ENCODE measurements at places on chromosomes 2 and 18. TPM values are rescaled to one million over a fixed set of nuclear protein-coding genes. Genes with fewer than 3 reads are reported as not detected.

The ANKRD36B gene
- 61.1 TPM for total RNA-seq

The FAM161A gene
- 19.6 TPM for total RNA-seq

The GREB1L gene
- 251 TPM for total RNA-seq

The ACVR1 gene
- total RNA-seq, result 8.2 TPM

The KCNG2 gene
- total RNA-seq, result 0.99 TPM

The CNGA3 gene
- not detected for total RNA-seq

The EFR3B gene
- 21.2 TPM for total RNA-seq

The FAM237A gene
- total RNA-seq, result not detected

The GATA6 gene
- 0.26 TPM for total RNA-seq

The SERPINB4 gene
- total RNA-seq, result not detected

The SPEG gene
- total RNA-seq, result 18.4 TPM

The RELCH gene
- 27.9 TPM for total RNA-seq

GRCh38 chr2:188746727-188747126 lies 227.4 kb upstream of the COL3A1 start:
- DNase-seq, result no peak

GRCh38 chr2:161947836-161948235 lies 126.2 kb downstream of the DPP4 start:
- DNase-seq, result no peak

GRCh38 chr2:212596688-212597087 lies 58.1 kb upstream of the ERBB4 start:
- DNase-seq, result no peak

- no peak for DNase-seq
These were observed 117.4 kb downstream of the TTN start for GRCh38 chr2:178689808-178690207.

DNA sequence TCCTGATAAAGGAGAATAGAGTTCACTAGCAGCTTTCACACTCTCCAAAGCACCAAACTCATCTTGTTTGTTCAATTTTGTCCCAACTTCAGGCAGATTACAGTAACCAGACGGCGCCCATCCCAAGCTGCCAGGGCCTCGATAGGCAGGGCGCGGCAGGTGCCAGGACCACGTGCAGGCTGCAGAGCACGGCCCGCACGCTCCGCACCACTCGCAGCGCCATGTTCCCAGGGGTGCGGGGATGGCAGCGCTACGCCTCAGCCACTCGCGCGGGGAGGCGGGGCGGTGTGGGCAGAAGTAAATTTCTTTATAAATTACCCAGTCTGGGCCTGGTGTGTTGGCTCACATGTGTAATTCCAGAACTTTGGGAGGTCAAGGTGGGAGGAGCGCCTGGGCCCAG lies 30.3 kb upstream of the INO80D start:
- no peak for DNase-seq

DNA sequence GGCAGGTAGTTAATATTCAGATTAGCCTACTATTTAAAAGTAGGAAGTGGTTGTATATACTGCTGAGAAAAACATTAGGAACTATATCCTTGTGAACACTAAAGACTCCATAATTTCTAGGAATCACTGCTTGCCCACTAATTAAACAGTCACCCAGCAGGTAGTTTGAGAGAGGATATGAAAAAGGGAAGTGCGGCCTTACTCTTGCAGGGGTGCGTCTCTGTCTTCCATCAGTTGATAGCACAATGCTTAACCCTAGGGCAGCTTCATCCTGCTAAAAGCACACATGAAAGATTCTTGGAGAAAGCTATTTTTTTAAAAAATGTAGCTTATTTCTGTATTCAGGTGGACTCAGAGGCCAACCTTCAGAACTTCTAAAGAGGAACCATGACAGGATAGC lies 53.1 kb upstream of the ATP5MC3 start:
- no peak for DNase-seq

DNA sequence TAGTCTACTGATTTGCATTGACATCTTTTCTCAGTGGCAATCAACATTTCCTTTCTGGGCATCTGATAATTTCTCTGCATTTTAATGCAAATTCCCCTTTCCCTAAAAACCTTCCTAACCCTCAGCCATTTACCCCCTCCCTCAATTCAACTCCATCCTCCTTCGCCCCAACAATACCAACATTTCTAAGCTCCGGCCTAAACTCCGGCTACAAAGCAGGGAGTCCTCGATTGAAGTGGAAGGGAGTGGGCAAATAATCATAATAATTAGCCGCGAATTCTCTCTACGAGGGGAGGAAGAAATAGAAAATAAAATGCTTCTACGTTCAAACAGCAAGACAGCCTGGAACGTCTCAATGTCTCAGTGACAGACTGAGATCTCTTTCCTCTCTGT lies 4.6 kb downstream of the BCL11A start:
- DNase-seq, result no peak

- no peak for DNase-seq
These were observed 282.7 kb upstream of the CDH2 start for GRCh38 chr18:28459587-28459986.

DNA sequence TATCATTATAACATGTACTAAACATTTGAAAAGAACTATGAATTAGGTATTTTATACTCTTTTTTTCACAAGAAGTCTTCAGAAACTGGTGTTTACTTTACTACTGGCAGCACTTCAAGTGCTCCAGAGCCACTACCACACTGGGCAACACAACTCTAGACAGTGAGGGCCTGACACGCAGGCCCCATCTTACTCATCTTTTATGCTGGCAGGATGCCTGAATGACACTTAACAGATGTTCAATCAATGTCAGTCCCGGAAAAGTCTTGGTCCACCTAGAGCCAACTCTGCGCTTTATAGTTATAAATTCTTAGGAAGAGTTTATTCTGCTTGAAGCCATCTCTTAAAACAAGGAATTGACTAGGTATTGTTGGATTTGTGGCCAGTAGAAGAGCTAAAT lies 8.7 kb upstream of the WIPF1 start:
- DNase-seq, result no peak

DNA sequence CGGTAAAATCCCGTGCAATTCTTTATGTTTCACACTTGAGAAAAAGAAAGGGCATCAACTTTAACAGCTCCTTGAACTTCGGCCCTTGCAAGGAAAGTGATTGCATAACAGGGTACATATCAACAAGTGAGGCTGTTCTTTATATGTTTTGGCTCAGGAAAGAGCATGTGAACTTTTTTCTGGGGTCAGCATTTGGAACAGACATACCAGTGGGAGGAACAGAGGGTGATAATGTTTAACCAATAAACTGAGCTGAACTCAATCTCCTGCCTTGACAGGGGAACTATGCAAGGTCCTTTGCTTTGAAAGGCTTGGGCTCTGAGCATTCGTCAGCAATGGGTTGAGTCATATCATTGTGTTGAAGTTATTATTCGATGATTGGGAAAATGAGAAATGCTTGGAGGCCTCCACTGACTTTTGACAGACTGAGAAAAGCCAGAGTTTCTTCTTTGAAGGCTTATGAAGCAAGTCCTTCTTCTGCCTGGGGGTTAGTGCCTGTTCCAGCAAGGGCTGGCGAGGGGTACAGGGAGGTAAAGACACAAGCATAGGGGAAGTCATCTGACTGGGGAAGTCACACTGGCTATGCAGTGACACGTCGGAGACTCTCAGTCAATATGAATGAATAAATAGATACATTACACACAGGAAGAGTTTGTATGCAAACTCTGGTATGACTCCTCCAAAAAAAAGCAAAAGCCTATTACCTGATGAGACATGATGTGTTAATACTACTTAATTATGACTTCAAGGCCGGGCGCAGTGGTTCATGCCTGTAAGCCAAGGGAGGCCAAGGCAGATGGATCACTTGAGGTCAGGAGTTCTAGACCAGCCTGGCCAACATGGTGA lies 57.2 kb downstream of the CYB5A start:
- DNase-seq, result no peak

DNA sequence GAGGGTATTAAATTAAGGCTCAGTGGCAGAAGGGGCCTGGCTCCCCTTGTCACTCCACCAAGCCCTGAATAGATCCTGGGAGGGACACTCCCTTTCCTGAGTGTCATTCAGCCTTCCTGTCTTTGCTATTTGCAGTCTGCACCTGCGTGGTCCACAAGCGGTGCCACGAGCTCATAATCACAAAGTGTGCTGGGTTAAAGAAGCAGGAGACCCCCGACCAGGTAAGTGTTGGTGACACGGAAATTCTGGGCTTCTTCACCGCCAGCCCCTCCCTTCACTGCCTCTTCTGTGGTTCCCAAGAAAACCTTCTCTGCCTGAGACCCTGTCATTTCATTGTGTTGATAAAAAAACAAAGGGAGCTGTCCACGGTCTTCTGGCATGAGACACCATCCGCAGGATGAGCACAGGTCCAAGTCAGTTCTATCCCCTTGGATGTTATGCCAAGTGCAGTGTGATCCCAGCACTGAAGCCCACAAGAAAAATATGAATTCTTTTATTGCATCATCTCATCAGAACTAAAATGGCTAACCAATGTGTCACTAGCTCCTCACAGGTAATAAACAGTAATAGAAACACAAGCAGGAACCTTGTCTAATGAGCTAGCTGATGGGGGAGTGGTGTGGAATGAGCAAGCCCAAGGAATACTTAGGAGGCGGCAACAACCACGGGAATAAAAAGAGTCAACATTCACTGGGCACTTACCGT lies 316.9 kb upstream of the EPAS1 start:
- DNase-seq, result no peak

- DNase-seq, result peak; percentile 62
These were observed 4.1 kb downstream of the CDK5R2 start for GRCh38 chr2:218963601-218964000.

DNA sequence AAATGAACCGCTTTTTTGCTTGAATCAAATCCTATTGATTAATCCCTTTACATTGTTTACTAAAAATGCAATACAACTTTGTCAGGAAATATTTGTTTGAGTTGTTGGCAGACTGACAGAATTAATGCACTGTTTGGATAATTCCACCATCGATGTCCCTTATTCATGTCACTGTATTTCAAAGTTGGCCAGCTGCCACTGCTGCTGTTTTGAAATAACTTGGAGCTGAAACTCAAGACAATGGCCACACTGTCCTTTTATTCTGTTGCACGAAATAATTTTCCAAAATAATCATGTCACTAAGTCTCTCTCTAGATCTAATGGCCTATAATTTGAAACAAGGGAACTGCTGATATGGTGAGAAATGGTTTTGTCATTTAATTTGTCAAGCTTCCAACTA lies 55.2 kb upstream of the PAX3 start:
- DNase-seq, result no peak

- DNase-seq, result no peak
These were observed 102.8 kb upstream of the STPG4 start for GRCh38 chr2:47257946-47258348.

- DNase-seq, result peak; percentile 80
These were observed 95.5 kb downstream of the DYSF start for GRCh38 chr2:71548646-71549425.

DNA sequence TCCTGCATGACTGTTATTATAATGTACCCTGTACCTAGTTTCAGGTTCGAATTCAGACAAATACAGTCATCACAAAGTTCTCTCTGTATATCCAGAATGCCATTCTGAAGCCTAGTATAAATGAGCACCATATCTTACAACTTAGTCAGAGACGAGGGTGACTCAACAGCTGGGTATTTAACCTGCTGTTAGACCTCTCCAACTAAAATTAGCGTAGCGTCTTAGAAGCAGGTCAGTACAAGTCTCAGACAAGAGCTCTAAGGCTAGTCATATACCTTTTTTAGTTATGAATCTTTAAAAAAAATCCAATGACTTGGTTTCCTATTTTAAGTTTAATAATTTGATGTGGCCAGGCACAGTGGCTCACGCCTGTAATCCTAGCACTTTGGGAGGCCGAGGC lies 74.1 kb downstream of the CABYR start:
- no peak for DNase-seq

DNA sequence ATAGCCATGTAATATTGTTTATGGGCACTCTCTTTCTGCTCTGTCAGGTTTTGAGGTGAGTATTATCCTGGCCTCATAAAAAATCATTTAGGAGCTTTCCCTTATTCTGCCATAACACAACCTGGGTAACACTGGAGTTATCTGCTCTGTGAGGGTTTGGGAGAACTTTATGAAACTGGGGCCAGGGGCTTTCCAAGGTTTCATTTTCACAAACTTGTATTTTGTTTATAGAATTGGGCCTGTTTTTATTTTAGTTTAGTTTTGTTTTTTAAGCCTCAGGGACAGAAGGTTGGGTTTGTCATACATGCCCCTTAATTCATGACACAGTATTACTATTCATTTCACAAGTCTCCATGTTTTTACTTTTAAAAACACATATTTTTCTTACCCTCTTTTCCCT lies 83.5 kb downstream of the IRS1 start:
- DNase-seq, result no peak

GRCh38 chr2:16645775-16646559 lies 19.7 kb downstream of the CYRIA start:
- DNase-seq, result no peak

- no peak for DNase-seq
These were observed 25.3 kb downstream of the TMEM127 start for GRCh38 chr2:96240341-96241038.

GRCh38 chr2:168152902-168153530 lies 94.4 kb downstream of the STK39 start:
- no peak for DNase-seq

- no peak for DNase-seq
These were observed 58.8 kb downstream of the SCN1A start for GRCh38 chr2:166068981-166069380.

GRCh38 chr2:156436497-156437085 lies 412 bp downstream of the GPD2 start:
- peak; percentile 33 for DNase-seq

GRCh38 chr2:236165842-236166795 lies 2.1 kb downstream of the GBX2 start:
- DNase-seq, result peak; percentile 67

GRCh38 chr2:169479257-169480078 lies at the start of gene BBS5:
BBS5 (plus strand) TSS chr2:169479494; CDS start chr2:169479554, 60 bp downstream.
- DNase-seq, result peak; percentile 94

GRCh38 chr2:207258263-207258991 lies 92.7 kb upstream of the KLF7 start:
- DNase-seq, result no peak

GRCh38 chr2:84427235-84428138 lies 31.6 kb downstream of the SUCLG1 start:
- no peak for DNase-seq

- no peak for DNase-seq
These were observed 48.3 kb upstream of the GULP1 start for GRCh38 chr2:188243381-188243780.

DNA sequence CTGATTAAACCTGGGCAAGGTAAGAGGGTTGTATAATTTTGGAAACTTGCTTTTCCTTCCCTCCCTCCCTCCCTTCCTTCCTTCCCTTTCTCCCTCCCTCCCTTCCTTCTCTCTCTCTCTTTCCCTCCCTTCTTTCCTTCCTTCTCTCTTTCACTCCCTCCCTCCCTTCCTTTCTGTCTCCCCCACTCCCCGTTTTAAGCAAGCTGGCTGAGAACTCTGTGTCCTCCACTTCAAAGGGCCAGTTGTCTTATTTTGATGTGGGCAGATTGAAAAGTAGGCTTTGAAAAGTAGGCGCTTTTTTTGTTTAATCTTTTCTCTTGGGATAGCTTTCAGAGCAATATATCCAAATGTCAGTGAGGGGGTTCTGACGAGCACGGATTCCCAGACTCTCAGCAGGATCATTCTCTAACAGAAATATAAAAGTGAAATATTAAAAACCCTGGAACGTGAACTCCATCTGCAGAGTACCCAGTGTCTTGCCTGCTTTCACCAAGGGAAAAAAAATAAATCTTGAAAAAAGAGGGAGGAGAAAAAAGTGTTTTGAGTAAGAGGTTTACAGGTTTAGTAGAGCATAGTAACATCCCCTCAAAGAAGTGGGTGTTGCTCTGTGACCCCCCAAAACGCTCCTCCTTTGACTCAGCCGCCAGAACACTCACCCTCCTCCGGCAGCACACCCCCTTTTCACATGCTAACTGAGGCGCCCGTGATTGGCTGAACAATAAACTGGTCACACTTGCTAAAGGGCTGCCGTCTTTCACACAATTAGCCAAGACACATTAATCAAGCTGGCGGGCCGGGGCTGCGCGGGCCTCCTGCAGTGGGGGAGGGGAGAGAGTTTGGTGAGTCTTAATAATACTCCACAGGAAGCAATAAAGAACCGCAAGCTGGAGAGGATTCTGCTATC lies 52.2 kb downstream of the CDK15 start:
- peak; percentile 86 for DNase-seq
